ENCODE measurements at places on chromosomes 12 and 14. TPM values are rescaled to one million over a fixed set of nuclear protein-coding genes. Genes with fewer than 3 reads are reported as not detected.

GRCh38 chr14:53458368-53458814 lies 305.3 kb upstream of the DDHD1 start:
- DNase-seq: no peak
- H3K27me3 ChIP-seq: no peaks in the 10 kb centered on the region
- H3K4me3 ChIP-seq: no peak overlapping the region

DNA sequence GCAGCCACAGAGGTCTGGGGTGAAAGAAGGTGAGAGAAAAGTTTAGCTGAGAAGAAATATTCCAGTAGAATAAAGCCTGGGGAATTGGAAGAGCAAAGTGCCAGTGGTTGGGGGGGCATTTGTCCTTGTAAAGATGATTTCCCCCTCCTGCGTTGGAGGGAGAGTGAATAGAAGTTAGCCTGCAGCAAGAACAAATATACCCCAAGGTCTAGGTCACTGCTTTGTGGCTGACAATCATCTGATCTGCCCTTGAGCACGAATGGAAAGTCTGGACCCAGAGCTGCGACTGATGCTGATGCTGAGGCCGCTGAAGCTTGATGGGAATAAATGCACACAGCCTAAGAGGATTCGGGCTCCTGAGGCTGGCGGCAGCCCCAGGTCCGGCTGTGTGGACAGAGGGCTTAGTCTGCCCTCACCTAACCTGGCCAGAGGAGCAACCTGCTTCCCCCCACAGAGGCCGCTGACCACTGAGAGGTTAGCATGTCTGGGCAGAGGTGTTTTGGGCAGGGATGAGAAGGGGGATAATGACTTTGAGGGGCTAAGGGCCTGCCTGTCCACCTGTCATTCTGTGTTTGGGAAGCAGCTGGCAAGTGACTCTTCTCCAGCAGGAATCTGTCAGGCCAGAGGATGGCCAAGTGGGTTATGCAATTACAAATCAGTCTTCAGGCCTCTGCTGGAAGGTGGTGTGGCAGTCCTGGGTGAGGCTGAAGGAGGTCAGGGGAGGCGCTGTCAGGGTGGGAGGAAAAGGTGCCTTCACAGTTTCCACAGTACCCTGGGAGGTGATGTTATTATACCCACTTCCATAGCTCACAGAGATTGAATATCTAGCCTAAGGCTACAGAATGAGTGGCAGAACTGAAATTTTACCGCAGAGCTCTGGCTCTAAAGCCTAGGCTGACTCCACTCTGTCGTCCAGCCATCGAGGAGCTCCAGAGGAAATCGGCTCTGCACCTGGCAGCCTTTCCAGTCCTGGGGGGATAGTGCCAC lies 11.7 kb downstream of the TUBA1C start:
- H3K27ac ChIP-seq: no peak overlapping the region
- DNase-seq: no peak
- no peaks in the 10 kb centered on the region for H3K27me3 ChIP-seq
- peaks cover 2% of the 10 kb centered on the region for H3K4me1 ChIP-seq
- peaks cover 29% of the 10 kb centered on the region for H3K36me3 ChIP-seq

DNA sequence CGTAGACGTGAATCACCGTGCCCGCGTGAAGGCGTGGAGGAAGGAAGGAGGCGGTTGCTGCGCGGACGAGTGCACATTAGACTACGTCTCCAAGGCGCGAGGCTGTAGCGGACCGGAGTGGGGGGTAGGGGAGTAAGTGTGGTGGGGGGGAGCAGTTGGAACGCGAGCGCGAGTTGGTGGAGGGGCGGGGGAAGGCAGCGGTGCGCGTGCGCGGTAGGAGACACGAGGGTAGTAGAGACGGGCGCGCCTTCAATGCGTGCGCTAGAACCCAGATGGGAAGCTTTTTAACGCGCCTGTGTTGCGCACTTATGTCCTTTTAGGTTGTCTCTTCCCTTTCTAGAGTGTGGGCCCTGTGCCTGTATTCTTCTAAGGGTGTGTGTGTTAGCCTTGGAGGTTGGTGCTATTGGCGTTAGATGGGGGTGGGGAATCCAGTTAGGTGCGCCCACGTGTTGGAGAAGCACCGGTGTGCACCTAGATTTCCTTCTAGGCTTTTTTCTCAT lies 604 bp downstream of the EIF4B start:
- peak overlapping the region; percentile 97 for H3K4me3 ChIP-seq
- peaks cover 72% of the 10 kb centered on the region for H3K4me1 ChIP-seq
- no peaks in the 10 kb centered on the region for H3K36me3 ChIP-seq
- peak; percentile 17 for DNase-seq
- H3K27ac ChIP-seq: peak overlapping the region; percentile 96

DNA sequence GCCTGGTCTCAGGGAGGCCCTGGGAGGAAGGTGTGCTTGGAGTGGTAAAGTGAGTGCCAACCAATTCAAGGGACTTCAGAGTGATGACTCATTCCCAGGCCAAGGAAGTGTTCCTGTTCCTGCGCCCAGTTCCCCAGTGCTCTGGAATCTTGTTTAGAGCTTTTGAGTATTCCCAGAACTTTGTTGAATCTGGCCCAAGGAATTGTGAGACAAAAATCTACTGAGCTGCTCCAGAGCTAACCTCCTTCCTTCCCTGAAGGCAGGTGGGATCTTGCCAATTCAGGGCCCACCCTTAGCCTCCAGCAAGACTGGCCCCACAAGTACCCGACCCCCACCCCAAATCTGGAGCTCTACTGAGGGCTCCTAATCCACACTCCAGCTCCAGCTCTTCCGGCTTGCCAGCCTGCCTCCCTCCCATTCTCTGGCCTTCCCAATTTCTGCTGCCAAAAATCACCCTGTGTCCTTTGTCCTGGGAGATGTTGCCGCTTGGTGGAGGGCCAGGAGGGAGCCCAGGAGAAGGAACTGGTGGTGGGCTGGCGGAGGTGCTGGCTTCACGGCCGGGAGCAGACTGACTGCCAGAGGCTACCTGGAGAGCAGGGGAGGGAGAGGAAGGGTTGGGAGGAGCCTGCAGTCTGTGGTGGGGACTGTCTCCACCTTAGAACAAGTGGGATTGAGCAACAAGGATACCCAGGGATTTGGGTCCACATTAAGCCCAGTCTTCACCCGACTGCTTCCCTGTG lies 2.0 kb upstream of the ATN1 start:
- H3K27ac ChIP-seq: peak overlapping the region; percentile 98
- no peaks in the 10 kb centered on the region for H3K27me3 ChIP-seq
- H3K36me3 ChIP-seq: peaks cover 15% of the 10 kb centered on the region

GRCh38 chr14:58059126-58059525 lies 92.9 kb downstream of the ARMH4 start:
- no peak overlapping the region for H3K27ac ChIP-seq
- H3K4me1 ChIP-seq: no peaks in the 10 kb centered on the region
- DNase-seq: no peak
- no peak overlapping the region for H3K4me3 ChIP-seq

DNA sequence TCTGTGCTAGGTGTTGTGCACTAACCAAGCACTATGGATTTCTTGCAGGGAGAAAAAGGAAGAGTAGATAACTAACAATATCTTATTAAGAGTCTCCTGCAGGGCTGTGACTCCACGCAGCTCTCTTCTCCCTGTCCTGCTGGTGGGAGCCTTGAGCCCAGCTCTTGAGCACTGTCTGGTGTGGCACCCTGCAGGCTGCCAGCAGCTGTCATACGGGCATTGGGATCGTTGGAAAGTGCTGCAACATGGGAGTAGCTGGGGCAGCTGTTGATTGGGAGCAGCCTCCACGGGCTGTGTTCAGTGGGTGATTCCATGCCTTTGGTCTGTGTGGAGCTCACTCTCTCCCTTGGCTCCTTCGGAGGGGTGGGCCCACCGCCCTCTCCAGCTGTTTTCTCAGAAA lies 125.3 kb downstream of the FBXL14 start:
- DNase-seq: no peak
- H3K4me1 ChIP-seq: peaks cover 32% of the 10 kb centered on the region
- no peak overlapping the region for H3K27ac ChIP-seq
- H3K27me3 ChIP-seq: no peaks in the 10 kb centered on the region
- H3K4me3 ChIP-seq: no peak overlapping the region
- peaks cover 10% of the 10 kb centered on the region for H3K36me3 ChIP-seq

Gene YBX3
- 361 TPM for total RNA-seq

Measured in esophagus squamous epithelium (tissue), 5 donors.